ENCODE measurements at places on chromosomes 3 and 15.
A peak's percentile ranks its signal among the peaks of the same experiment; 100 is the strongest.

GRCh38 chr3:28267984-28268849 lies 26.8 kb downstream of the CMC1 start:
- no peak for DNase-seq

DNA sequence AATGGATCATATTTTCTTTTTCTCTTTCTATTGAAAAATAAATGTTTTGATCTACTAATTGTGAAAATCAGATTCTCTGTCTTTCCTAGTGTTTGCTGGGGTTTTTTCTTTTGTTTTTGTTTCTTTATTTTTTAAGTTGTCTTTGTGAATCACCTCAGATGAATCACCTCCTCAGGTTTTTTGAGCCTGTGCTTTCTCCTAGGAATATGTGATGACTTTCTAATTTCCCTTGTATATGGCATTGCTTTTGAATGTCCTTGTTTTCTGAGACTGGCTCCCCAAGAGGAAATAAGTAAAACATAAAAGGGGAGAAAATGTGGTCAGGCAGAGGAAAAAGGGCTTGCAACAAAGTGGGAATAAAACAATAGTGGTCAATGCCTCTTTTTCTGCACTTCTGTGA lies 750.0 kb downstream of the ZPLD1 start:
- no peak for DNase-seq

GRCh38 chr3:154954757-154955156 lies 125.4 kb upstream of the MME start:
- peak; percentile 40 for DNase-seq

- no peak for DNase-seq
Measured at GRCh38 chr3:71078723-71079525, 504.6 kb downstream of the FOXP1 start.

DNA sequence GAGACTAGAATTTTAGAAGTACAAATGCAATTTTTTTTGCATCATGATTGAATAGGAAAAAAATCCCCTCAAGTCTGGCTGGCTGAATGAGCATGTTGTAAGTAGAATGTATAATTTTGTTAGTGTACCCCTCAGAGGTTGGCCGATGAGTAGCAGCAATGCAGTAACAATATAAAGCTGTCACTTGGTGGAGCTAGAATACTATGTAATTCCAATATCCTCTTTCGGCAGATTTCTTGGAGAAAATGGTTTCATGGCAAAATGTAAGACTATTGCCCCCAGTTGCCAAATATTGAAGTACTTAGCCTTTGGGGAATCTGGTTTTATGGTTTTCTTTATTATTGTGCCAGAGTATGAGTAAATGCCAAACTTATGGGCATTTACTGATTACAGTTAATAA lies 39.8 kb upstream of the SGO1 start:
- peak; percentile 33 for DNase-seq

DNA sequence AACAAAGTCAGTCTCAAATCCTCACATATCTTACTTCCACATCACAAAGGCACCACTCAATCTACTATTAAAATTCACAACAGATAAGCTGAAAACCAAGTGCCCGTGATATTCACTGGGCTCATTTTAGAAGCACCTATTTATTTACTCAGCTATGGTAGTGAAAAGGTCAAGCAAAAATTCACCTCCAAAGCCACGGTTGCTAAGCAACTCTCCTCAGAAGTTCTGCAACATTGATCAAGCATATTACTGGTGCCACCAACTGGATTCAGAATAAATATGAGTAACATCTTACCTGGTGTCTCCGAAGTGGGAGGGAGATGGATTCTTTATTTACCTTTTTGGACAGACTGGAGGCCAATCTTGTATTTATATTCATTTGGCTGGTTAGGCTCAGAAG lies 714.8 kb downstream of the FHIT start:
- no peak for DNase-seq

- DNase-seq, result no peak
Measured at GRCh38 chr3:81105206-81105605, 656.2 kb downstream of the GBE1 start.

GRCh38 chr3:159649951-159650350 lies 338.7 kb upstream of the IL12A start:
- no peak for DNase-seq

GRCh38 chr3:46552538-46552937 lies 13.6 kb downstream of the LRRC2 start:
- no peak for DNase-seq

- no peak for DNase-seq
Measured at GRCh38 chr15:80785811-80786354, 6.7 kb downstream of the CEMIP start.

- DNase-seq, result no peak
Measured at GRCh38 chr3:151350656-151351055, 21.3 kb upstream of the P2RY13 start.

DNA sequence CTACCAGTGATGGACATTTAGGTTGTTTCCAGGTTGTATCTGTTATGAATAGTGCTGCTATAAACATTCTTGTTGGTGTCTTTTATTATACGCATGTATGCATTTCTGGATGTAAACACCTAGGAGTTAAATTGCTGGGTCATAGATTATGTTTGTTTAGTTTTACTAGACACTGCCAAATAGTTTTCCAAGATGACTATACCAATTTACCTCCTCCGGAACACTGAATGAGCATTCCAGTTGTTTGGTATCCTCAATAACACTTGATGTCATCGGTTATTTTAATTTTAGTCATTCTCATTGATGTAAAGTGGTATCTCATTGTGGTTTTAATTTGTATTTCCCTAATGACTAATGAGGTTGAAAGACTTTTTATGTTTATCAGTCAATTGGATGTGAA lies 36.6 kb upstream of the ARID3B start:
- DNase-seq, result no peak

DNA sequence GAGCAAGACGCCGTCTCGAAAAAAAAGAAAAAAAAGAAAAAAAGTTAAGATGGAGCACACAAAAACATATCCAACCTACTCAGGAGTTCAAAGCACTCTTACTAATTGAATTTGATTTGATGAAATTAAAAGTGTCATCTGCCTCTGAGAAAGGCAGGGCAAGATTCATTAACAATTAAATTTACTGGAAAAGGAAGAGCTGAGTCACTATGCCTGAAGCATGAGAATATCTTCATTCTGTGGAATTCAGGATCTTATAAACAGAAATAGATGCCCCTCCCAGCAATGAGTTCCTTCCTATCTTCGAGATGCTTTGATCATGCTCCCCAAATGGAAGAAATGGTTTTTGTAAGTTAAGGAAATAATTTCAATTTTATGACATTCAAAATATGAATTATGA lies 61.0 kb upstream of the ST3GAL6 start:
- DNase-seq, result no peak

GRCh38 chr3:154971771-154972326 lies 108.3 kb upstream of the MME start:
- peak; percentile 78 for DNase-seq

DNA sequence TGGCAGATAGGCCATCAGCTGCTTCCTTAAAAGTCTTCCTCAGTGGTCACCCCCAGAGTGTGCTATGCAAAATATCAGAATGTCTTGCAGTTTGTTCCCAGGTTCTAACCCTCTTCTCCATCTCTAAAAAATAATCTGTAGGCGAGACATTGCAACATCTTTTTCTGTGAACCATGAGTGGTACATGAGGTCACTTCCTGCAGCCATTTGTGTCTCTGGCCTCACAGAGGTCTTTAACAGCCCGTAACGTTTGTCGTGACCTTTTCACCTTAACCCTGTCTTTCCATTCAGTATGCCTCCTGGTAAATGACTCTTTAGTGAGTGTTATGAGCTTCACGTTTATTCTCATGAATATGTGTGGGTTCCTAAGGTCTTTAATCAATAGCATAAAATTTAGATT lies 145.4 kb downstream of the KLHL25 start:
- DNase-seq, result no peak

GRCh38 chr15:68353421-68354135 lies 76.0 kb downstream of the FEM1B start:
- no peak for DNase-seq

- DNase-seq, result no peak
Measured at GRCh38 chr3:185843126-185843525, 18.3 kb upstream of the IGF2BP2 start.

DNA sequence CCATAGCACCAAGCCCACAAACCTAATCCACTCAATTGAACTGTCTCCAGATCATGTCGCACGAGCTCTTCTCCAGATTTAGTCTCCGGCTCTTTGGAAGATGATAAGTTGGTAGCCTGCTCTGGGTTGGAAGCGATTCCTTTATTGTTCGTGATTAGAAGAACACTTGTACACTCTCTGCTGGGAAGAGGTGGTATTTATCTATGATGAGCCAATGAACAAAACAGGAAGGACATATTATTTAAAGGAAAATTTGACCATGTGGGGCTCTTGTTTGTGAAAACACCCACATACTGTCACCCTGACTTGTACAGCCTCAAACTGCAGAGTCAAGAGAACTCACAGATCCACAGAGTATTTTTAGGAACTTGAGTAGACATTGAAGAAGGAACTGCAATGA lies 54.4 kb downstream of the MYZAP start:
- DNase-seq, result no peak

- DNase-seq, result peak; percentile 10
Measured at GRCh38 chr15:65870889-65871533, 1.7 kb downstream of the RAB11A start.

DNA sequence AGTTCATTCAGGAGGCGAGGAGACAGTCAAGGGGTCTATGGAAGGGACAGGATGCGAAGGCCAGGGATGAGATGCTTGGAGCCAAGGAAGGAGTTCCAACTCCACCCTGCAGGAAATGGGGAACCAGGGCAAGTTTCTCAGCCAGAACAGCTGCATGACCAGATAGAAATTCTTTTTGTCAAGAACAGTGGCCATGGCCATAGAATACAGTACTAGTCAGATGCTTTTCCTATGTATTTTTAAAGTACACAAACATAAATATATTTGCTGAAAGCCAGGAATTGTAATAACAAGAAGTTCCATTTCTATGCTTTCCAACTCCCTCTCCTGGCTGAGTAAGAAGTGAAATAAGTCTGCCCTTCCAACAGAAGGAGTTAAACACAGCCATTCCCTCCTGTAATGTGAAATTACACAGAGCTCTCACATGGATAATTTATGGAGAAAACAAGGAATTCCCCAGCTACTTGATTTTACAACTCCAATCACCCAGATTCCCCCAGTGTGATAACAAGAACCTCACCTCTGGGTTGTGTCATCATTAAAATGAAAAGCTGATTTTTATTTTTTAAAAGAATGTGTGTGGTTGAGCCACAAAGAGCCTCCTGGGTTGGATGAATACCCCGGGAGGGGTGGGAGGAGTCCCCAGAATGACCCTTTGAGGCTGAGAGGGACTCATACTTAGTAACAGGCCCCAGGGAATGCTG lies 124.6 kb upstream of the ARHGEF3 start:
- peak; percentile 59 for DNase-seq

DNA sequence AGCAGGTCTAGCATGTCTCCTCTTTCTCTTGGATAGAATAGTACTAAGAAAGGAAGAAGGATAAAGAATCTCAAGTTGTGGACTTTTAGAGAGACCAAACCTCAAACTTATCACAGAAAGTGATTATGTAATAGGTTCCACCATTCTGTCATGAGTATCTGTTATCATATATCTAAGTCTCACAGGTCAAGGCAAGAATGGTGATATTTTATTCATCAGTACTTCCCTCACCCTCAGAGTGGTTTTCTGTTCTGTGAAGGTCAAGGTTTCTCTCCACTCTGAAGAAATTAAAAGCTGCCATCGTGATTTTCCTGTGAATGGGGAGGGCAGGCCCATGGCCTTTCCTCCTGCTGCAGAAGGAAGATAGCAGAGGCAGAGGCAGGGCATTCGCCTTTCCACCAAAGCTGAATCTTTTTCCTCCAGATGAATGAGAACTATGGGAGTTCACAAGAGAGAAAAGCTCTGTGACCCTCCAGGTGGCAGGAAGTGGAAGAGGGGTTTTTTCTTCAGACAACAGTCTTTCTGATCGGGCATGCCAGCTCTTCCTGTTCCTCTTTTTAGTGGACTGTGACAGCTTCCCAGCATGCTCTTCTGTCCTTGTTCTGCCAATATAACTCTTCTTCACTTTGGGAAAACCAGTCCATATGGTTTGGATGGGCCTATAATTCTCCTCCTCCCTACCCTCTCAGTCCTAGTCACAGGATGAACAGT lies 37.1 kb upstream of the CCK start:
- no peak for DNase-seq

DNA sequence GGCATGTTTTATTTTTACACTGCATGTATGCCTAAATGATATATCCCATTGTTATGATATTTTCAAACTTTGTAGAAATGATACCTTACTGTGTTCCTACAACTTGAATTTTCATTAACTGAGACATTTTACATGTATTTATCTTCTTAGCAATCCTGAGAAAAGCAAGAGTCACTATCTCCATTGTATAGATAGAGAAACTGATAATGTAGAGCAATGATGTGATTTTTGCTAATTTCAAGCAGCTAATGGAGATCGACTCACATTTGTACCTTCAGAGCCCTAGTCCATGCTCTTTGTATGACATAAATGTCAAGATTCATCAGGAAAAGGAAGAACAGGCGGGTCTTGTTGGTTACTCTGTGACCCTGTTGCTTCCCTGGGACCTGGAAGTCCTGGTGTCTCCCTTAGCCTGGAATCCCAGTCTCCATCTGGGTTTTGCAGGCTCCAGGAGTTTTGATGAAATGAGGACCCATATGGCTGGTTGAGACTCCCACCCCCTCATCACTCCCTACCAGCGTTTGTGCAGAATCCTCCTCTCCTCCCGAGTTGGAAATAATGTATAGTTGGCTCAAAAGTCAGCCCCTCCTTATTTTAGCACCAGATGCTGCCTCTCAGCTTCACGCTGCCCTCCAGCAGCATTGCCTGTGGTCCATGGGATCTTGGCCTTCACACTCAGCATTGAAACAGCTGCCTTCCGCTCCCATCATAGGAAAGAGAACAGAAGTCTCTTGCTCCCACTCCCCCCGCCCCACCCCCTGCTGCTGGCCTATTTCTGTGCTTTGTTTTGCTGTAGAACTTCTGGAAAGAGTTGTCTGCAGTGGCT lies 67.1 kb downstream of the APBA2 start:
- no peak for DNase-seq

DNA sequence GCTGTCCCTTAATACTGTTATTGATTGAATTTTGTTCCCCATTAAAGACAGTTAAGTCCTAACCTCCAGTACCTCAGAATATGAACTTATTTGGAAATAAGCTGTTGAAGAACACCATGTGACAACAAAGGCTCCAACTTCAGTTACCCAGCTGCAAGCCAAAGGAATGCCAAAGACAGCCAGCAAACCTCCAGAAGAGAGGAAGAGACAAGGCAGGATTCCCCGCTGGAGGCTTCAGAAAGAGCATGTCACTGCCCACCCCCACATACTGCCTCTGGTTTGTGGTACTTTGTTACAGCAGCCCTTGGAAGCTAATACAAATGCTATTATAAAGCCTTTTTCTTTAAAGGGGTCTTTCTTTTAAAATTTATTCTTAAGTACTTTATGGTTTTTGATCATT lies 18.4 kb upstream of the NEK10 start:
- DNase-seq, result no peak

DNA sequence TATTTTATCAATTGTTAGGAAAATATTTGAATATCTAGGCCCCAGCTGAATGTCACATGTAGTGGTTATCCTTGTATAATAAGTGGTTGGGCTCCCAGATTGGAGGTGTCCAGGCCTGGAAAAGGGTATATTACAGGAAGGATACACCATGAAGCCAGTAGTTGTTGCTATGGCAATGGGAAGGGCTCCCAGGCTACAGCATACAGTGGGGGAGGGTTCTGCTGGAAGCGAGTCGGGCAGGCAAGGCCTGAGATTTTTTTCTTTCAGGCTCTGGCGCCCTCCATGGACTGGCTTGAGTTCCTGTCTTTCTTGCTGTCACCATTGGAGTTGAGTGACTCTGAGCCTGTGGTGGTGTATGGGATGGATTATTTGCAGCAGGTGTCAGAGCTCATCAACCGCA lies 8.9 kb downstream of the ECE2 start:
- peak; percentile 32 for DNase-seq
